Hair follicular keratinocyte (primary cell): ENCODE measurements at places on chromosomes 2 and 18. TPM values are rescaled to one million over a fixed set of nuclear protein-coding genes. Genes with fewer than 3 reads are reported as not detected.

The TMEM169 gene
- total RNA-seq, result under 0.01 and 0.08 TPM in 2 replicates

The TEX44 gene
- total RNA-seq, result not detected in 2 replicates

The ICOS gene
- total RNA-seq, result not detected in 2 replicates

The PTCD3 gene
- 38.7 and 44.7 TPM in 2 replicates for total RNA-seq

The RAB12 gene
- 53.6 TPM in 2 replicates for total RNA-seq

The CDK15 gene
- total RNA-seq, result 0.16 and 0.72 TPM in 2 replicates

The GPR35 gene
- total RNA-seq, result not detected in 2 replicates

The C2orf78 gene
- not detected in 2 replicates for total RNA-seq

The SLC9A4 gene
- not detected in 2 replicates for total RNA-seq

The NLRC4 gene
- not detected in 2 replicates for total RNA-seq

The CHRNG gene
- not detected in 2 replicates for total RNA-seq

The GALR1 gene
- total RNA-seq, result not detected in 2 replicates

The RETREG2 gene
- total RNA-seq, result 44.2 and 46.0 TPM in 2 replicates

The CRYBA2 gene
- total RNA-seq, result not detected in 2 replicates

The DYNAP gene
- not detected in 2 replicates for total RNA-seq

The ZNF519 gene
- 0.86 and 2.0 TPM in 2 replicates for total RNA-seq

The LCT gene
- 0.04 and 0.08 TPM in 2 replicates for total RNA-seq

The DTNB gene
- 17.6 and 18.5 TPM in 2 replicates for total RNA-seq

The RNU2-63P gene
- under 0.01 TPM in 1 of 2 replicates, not detected in the other for total RNA-seq

The UGT1A8 gene
- not detected in 2 replicates for total RNA-seq

The ANKRD62 gene
- total RNA-seq, result not detected in 2 replicates
